GM23338 (cell line): ENCODE measurements at places on chromosomes 2 and 18. TPM values are rescaled to one million over a fixed set of nuclear protein-coding genes. Genes with fewer than 3 reads are reported as not detected.
A peak's percentile ranks its signal among the peaks of the same experiment; 100 is the strongest.

- DNase-seq = no peak
Measured at GRCh38 chr2:102337481-102338386, 17.9 kb upstream of the IL18R1 start.

GRCh38 chr18:43776997-43777396 is 499.7 kb upstream of the SYT4 start:
- DNase-seq = no peak

- no peak for DNase-seq
Measured at GRCh38 chr2:145184741-145185651, 665.1 kb upstream of the ZEB2 start.

GRCh38 chr18:23573626-23574431 is 12.5 kb downstream of the NPC1 start:
- peak; percentile 37 for DNase-seq

- no peak for DNase-seq
Measured at GRCh38 chr2:3789256-3789655, 85.9 kb downstream of the DCDC2C start.

DNA sequence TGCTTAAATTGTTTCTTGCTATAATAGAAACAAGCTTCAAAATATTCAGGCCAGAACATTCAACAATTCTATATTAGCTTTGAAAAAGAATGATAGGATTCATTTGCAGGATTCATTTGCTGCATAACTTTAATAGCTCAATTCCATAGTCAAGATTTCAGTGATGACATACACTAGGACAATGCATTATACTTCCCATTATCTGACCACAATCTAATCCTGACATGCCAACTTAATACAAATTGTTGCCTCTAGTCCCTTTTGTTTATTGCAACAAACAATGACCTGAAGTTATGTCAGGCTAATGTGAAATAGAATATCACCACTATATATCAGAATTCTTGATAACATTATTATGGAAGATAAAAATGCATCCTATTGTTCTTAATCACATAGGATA is 169.4 kb downstream of the DNAH7 start:
- no peak for DNase-seq

- DNase-seq = no peak
Measured at GRCh38 chr2:29589440-29590103, 331.8 kb downstream of the ALK start.

DNA sequence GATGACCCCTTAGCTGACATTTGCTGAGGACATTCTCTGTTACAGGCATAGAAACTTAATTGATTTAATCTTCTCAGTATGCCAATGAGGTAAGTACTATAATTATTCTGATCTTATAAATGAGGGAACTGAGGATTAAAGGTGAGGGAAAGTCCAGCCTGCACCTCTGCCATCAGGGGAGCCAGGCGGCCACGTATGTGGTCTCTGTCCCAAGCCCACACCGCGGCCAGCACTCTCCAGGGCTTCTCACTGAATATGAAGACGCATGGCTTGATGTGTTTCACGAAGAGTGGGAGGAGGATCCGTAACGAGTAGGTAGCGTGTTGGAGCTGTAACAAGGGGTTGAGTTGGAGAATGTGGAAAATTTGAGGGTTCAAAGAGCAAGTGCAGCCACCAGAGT is 154.4 kb downstream of the TMEM18 start:
- no peak for DNase-seq

DNA sequence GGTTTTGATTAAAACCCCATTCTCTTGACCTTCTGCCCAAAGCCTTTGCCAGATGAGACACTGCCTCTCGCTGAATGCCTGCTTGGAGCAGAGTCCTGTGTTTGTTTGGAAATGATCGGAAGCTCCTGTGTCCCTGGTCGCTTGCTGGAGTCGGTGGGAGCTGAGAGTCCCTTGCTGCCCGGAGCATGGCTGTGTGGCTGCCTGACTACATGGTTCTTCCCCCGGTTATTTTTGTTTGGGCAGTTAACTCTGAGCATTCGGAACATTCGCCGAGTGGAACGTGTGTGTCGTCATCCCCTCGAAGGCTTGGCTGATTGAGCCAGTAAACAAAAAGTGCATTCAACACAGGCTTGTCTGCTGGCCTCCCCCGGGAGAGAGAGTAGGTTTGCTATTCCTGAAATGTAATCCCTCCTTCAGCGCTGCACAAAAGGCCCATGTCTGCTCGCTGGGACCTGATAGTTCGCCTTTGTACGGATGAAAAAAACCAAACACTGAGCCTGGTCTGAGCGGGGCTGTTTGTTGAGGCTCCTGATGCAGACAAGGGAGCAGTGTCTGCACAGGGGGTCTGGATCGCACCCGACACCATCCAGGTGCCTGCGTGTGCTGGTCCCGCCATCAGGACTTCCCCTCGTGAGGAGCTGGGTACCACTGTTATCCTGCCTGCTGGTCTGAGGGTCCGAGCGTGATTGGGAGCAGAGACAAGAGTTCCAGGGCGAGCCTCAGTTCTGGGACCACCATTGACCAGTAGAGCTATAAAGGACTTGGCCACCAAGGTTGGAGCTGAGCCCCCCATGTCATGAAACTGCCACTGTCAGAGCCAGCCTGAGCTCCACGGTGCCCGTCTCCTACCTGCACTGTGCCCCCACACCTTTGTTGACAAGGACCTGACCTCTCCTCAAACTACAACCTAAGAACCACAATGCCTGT is 83.8 kb downstream of the AGAP1 start:
- no peak for DNase-seq

- DNase-seq = no peak
Measured at GRCh38 chr2:67576991-67577390, 179.9 kb downstream of the ETAA1 start.

GRCh38 chr2:72940786-72941185 is 23.5 kb downstream of the EMX1 start:
- DNase-seq = peak; percentile 43

- DNase-seq = no peak
Measured at GRCh38 chr18:35077937-35078336, 36.7 kb downstream of the MAPRE2 start.

MATN3 gene
- total RNA-seq = 6.4 and 7.0 TPM in 2 replicates

GPR45 gene
- total RNA-seq = 0.21 and 0.23 TPM in 2 replicates

IFIH1 gene
- total RNA-seq = 2.5 and 3.0 TPM in 2 replicates

LYG2 gene
- total RNA-seq = 1.2 TPM in 1 of 2 replicates, not detected in the other

HOXD8 gene
- not detected in 2 replicates for total RNA-seq

VSNL1 gene
- total RNA-seq = 95.6 and 102 TPM in 2 replicates

RBKS gene
- total RNA-seq = 0.54 and 1.5 TPM in 2 replicates
